ENCODE measurements at places on chromosomes 7 and 10. TPM values are rescaled to one million over a fixed set of nuclear protein-coding genes. Genes with fewer than 3 reads are reported as not detected.
A peak's percentile ranks its signal among the peaks of the same experiment; 100 is the strongest.

DNA sequence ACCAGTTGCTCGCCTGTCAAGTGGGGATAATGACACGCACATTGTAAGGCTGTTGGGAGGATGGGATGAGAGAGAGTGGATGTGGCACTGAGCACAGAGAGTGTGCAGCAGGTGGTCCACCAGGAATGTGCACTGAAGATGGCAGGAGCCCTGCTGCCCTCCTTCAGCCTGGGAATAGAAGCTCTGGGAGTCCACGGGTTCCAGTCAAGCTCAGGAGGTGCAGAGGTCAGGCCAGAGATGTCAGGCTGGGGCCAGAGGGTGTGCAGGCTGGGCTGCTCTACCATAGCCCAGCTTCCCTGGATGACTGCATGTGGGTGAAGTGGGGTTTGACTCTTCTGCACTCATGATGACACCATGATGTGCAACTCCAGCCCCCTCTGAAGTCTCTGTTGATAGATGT, 58.7 kb downstream of the C10orf120 start:
- DNase-seq, result no peak

- no peak for DNase-seq
Observed at GRCh38 chr7:95432606-95433005, 2.2 kb downstream of the PON2 start.

DNA sequence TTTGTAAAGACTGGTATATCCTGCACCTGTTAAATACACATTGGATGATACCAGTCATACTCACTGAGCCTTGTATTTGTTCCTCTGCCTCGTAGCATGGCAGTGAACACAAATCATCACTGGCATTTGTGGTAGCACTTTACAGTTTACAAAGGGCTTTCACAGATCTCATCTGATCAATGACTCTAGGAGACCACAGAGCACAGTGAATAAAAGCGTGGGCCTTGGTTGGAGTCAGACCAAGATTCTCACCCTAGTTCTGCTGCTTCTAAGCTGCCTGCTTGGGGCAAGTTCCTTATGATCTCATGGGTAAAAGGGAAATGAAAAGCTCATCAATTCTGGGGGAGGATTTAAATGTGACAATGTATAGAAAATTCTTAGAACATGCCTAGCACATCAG, 129.9 kb upstream of the AGK start:
- DNase-seq, result no peak

GRCh38 chr10:110872145-110872983, 636 bp downstream of the PDCD4 start:
- peak; percentile 83 for DNase-seq

DNA sequence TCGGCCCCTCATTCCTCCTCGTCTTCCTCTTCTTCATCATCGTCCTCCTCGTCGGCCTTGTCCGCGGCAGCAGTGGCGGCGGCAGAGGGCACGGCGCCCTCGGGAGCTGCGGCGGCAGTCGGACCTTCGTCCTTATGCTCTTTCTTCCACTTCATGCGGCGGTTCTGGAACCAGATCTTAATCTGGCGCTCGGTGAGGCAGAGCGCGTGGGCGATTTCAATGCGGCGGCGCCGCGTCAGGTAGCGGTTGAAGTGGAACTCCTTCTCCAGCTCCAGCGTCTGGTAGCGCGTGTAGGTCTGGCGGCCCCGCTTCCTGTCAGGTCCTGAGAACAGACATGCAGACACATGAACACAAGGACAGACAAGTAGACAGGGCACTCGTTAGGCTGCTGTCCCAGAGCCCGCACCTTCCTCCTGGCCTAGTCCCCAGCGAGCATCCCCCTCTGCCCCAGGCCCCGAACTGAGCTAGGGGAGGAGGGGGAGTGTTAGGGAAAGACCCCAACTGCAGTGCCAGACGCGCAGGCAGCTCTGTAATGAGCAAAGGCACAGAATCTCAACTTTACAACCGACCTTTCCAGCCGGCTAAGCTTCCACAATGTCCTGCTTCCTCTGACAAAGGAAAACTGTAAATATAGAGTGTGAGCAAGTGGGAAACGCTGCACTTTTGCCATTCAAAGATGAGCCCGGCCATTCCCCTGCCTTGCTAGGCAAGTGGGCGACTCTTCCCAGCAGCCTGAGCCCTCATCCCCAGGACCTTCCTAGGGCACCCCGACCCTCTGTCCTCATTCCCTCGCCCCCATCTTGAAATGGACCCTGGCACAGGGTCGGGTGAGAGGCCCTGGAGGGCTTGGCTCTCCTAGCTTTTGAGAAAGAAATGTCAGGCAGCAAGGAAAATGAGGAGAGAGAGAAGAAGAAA, 1.3 kb downstream of the HOXA7 start:
- no peak for DNase-seq

GRCh38 chr10:71371750-71372166, 25.0 kb upstream of the CDH23 start:
- DNase-seq, result no peak

DNA sequence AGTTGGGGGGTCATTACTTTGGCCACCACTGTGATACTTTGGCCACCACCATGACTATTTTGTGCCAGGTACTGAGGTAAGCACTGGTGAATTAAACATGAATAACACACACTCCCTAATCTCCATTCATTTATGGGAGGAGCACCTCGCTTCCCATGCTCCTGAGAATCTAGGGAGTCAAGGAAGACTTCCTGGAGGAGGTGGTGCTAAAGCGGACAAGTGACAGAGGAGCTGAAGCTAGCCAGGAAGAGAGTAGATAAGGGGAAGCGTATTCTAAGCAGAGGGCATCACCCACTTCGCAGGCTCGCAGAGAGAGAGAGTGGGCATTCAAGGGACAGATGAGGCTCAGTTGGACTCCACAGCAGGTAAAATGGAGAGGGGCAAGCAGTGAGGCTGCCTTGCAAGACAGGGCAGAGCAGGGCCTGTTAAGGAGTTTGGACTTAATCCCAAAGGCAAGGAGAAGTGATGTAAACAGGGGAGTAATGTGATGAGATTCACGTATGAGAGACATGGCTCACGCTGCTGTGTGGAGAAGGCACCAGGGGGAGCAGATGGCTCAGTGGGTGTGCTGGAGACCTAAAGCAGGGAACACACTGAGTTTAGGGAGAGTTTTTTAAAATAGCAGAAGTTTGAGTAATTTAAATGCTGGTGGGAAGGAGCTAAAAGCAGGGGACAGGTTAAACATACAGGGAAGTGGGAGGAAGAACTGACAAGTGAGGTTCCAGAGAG, 21.3 kb upstream of the TMEM248 start:
- no peak for DNase-seq

- no peak for DNase-seq
Observed at GRCh38 chr7:131329176-131329570, 1.5 kb downstream of the MKLN1 start.

GRCh38 chr10:11319990-11320602, 291.4 kb downstream of the USP6NL start:
- DNase-seq, result no peak

- no peak for DNase-seq
Observed at GRCh38 chr7:38580485-38580884, 50.7 kb downstream of the AMPH start.

DNA sequence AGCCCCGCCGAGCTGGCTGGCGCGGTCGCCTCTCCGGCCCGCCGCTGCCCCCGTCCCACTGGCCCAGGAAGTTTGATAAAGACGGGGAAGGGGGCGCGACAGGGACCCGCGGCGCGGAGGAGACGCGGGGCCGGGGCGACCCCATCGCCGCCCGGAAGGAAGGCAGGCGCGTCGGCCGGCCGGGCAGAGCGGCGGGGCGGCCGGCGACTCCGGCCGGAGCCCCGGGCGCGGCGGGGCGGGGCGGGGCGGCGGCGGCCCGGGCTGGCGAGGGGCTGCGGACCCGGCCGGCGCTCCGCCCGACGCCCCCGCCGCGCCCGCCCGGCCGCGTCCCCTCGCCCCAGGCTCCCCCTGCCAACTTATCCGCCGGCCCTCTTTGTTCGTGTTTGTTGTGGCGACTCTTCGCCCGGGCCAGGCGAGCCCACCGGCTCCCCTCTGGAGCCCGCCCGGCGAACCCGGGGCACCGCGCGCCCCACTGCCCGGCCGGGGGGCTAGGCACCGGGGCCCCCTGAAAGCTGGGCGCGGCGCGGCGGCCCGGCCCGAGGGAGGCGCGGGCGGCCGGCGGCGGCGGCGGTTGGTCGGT, 571 bp downstream of the KDM7A start:
- DNase-seq, result no peak

DNA sequence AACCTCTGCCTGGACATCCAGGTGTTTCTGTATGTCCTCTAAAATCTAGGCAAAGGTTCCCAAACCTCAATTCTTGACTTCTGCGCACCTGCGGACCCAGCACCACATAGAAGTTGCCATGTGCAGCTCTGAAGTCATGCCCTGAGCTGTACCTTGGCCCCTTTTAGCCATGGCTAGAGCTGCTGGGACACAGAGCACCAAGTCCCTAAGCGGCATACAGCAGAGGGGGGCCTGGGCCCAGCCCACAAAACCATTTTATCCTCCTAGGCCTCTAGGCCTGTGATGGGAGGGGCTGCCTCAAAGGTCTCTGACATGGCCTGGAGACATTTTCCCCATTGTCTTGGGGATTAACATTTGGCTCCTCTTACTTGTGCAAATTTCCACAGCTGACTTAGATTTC, 14.6 kb downstream of the TMEM243 start:
- no peak for DNase-seq

DNA sequence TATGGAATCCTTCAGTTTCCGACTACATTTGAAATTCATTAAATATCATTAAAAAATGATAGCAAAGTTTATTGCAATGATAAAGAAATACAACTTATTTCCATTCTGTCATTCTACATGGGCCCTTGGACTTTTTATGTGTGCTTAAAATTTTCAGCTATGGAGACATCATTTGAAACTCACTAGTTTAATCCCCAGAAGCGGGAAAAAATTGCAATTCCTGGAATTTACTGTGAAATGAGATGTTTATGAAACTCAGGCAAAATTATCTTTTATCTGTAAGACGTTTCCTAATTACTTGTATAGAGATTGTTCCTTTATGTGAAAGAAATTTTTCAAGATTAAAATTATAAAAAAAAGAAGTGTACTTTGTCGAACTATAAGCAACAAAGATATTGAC, 213.4 kb downstream of the PARD3 start:
- DNase-seq, result no peak

DNA sequence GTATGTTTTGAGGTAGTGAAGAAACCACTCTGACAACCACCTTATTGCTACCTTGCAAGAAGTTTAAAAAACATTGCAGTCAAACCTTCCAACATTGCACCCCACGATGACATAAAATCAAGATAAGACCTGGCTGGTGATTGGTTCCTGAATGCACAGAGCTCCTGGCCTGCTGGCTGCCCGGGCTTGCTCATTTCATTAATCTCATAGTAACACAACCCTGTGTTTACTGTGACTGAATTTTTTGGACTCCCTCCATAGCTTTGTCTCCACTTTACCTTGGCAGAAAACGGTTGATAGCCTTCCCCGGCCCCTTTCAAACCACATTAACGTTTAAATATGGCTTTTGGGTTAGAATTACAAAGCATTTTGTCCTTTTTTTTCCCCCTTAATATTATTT, 27.5 kb downstream of the VWA2 start:
- DNase-seq, result no peak

DNA sequence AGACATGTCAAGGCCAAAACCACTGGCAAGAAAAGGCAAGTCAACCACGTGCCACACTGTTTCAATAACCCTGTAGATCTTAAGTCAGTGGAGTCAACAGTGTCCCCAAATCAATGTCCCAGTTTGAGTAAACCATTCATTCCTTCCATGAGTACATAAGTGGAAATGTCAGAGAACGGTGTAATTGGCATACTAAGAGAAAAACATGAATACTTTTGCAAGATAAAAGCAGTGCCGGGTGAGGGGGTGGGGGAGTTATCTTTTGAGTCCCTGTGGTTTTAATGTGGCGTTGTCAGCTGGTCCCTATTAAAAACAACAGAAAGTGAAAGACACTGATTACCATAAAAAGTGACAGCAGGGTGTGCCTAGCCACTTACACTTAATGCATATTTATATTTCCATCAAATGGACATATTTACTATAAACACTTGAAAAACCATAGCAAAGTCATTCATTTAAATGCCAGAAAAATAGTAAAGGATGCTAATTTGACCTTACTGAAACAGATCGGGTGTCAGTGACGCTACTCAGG, 37.8 kb downstream of the RSU1 start:
- no peak for DNase-seq

- DNase-seq, result peak; percentile 75
Observed at GRCh38 chr10:117541405-117541908, 1.1 kb upstream of the EMX2 start.

DNA sequence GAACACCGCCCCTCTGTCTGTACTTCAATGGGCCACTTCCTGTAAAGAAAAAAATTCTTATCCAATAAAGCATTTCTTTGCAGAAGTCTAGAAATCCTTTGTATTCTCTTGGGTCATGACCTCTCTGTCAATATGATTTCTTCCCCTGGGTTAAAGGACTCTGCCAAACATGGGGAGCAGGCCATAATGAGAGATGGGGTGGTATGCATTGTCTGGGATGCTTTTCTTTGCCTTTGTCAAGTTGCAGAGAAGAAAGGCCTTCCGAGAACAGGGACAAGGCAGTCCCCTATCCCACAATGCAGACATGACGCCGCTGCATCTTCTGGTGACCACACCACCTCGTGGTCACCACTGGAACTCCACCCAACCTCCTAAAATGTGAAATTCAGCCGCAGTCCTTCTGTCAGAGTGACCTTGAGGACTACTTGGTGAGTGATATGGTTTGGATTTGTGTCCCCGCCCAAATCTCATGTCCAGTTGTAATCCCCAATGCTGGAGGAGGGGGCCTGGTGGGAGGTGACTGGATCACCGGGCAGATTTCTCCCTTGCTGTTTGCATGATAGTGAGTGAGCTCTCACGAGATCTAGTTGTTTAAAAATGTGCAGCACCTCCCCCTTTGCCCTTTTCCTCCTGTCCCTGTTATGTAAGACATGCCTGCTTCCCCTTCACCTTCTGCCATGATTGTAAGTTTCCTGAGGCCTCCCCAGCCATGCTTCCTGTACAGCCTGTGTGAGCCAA, 15.2 kb upstream of the FRMPD2 start:
- DNase-seq, result peak; percentile 82

DNA sequence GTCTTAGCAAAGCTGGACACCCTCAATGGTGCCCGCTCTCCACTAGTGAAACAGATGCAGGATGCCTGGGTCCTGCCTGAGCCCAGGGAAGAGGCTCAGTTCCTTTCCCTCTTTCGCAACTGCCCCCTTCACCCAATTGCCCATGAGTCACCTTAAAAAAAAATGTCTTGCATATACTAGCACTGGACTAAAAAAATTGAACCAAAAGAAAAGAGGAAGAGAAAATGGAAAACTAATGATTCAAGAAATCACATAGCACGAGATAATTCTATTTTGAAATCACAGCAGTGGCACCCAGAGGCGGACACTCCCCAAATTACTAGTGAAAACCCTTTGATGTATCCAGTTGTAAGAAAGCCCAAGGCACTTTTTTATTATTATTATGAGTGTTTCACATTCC, 972.5 kb downstream of the LRMDA start:
- no peak for DNase-seq

The FANK1 gene
- total RNA-seq, result 0.68 TPM

The SPDYE1 gene
- not detected for total RNA-seq

The STMP1 gene
- total RNA-seq, result 38.4 TPM

The SPDYE5 gene
- not detected for total RNA-seq

The CLCN1 gene
- 0.13 TPM for total RNA-seq

The IQUB gene
- 0.39 TPM for total RNA-seq

The COBL gene
- total RNA-seq, result 52.3 TPM

The CCDC146 gene
- 0.72 TPM for total RNA-seq

The SFXN3 gene
- total RNA-seq, result 3.4 TPM
